HS-27A (cell line): ENCODE measurements at places on chromosomes 12 and 14.

DNA sequence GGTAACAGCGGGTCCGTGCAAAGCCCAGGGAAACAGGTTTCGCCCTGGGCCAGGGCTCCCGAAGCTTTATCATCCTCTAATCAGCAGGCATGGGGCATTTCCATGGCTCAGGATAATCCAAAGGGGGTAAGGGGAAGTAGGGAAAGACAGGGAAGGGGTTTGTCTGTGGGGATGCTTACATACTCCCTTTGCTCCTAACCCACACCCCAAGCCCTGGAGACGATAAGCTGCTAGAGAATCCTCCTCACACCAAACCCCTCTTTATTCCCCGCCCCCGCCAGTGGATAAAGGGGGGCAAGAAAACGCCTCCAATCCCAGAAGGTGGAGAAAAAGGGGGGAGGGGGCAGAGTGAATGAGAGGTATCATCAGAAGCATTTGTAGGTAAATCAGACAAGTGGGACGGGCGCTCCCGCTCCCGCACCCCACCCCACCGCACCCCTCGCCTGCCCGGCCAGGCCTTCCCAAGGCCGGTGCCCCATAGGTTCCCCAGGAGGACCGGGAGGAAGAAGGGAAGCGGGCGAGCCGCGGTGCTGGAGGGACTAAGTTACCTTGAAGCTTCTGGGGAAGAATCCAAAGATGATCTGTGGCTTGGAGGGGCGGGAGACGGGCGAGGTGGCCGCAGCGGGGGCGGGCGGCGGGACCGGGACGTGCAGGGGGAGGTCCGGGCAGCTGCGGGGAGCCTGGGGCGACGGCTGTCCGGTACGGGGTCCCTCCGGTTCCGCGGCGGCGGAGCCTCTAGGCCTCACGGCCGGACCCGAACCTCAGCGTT lies 762 bp downstream of the PPP2R5E start:
- DNase-seq: no peak

GRCh38 chr14:75452324-75452723 lies 24.5 kb downstream of the JDP2 start:
- no peak for DNase-seq

DNA sequence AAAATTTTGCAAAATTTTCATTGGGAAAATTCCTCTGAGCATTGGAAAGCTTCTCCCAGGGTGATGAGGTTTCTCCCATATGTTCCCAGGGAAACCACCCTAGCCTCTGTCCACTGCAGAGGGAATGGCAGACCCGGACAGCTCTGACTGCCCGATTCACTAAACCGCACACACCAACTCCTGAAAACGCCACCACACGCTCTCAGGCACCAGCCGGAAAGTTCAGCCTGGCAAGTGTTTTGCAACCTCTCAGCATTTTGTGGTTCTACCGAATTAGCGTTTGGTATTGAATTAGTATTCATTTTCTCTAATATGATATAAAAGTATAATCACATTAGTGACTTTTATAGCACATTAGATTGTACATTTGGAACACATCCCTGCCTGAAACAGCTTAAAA lies 213.4 kb downstream of the PHETA1 start:
- no peak for DNase-seq

- DNase-seq: no peak
Measured at GRCh38 chr14:69879175-69880043, at the start of gene SMOC1. Gene SMOC1, plus strand, starts transcription at chr14:69879416. Its CDS starts 263 bp downstream, at chr14:69879679.

DNA sequence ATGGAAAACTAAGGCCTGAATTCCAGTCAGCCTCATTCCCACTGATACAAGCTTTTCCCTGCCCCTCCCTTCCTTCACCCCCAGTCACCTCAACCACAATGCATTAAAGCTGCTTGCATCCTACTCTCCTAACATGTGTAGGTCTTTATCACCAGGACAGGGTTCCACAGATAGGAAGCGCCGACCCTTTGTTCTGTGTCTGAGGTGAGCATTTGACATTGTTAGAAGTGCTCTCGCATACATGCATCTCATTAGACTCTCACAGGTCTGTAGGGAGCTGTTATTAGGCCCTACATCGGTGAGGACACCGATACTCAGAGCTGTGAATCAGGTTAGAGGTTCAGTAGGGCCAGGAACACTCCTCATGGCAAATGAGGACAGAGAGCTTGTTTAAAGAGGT lies 13.2 kb upstream of the EDDM3A start:
- DNase-seq: no peak

DNA sequence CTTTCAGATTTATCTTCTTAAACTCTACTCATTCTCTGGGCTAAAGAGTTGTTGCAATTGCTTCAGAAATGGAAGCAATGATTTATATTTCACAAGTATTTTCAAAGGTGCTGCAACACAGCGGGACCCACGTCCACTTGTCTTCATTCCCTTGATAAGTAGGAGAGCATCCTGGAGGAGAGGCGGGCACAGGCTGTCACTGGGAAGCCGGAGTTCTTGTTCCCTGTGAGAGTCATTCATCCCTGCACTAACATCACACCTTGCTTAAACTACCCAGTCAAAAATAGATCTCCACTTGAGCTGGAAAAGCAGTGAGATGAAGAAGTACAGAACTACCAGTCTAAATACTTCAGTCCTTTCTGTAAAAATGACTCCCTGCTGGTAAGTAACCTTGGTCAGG lies 160.5 kb upstream of the RASSF8 start:
- no peak for DNase-seq

GRCh38 chr14:73943083-73943482 lies 6.8 kb downstream of the FAM161B start:
- no peak for DNase-seq

GRCh38 chr12:10186299-10186698 lies 7.5 kb downstream of the TMEM52B start:
- no peak for DNase-seq

DNA sequence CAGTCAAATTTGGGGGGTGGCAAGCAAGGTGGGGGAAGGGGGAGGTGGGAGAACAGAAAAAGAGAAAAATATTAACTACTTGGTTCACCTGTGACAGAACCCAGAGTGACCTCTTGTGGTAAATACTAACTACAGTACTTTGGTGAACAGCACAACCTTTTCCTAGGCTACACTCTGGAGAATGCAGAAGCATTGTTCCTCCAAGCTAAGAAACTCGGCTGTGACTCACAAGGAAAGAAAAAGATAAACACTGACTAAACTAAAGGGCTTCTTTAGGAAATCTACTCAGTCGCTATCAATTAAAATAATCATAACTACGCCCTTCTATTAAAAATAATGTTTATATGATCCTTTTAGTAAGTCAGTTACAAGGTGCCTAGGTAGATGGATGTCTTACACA lies 5.4 kb downstream of the KCNH5 start:
- DNase-seq: no peak

DNA sequence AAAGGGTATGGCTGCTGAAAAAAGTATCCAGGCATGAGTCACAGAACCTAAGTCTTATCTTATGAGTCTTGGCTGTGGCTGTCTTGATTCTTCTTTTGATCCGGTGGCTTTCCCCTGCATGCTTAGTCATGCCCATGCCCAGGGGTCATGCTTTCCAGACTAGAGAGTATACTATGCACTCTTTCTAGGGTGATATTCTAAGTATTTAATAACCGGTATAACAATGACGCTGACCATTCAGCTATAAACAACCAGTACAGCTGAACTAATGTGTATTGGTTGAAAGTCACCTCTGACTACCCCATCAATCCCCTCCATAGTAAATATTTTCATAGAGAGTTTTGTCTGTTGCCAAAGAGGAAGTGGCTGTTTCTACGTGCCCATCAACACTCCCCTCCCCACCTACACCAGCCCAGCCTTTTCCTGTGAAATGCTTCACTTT lies 34.7 kb upstream of the NRXN3 start:
- no peak for DNase-seq

GRCh38 chr14:66645716-66646115 lies 137.8 kb downstream of the GPHN start:
- no peak for DNase-seq

- DNase-seq: no peak
Measured at GRCh38 chr14:100687386-100687785, 39.3 kb upstream of the DLK1 start.

DNA sequence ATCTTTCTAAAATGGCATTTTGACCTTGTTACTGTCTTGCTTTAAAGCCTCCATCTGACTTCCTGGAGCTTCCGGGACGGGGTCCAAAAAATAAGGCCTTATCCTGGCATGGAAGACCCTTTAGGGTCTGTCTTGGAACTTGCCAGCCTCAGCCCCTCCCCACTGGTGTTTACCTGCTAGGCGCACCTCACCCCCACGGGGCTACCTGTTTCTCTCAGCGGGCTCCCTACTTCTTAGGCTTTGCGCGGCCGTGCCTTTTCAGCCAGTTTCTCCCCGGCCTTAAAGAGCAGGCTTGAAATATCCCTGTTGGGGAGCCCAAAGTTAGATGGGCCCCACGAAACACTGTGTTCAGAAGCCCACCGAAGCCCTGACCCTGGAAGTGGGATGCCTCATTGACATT lies 5.1 kb downstream of the RTL1 start:
- DNase-seq: no peak

GRCh38 chr12:50638482-50638880 lies 125.4 kb upstream of the ATF1 start:
- DNase-seq: no peak

- DNase-seq: no peak
Measured at GRCh38 chr12:131164096-131164872, 210.6 kb downstream of the ADGRD1 start.

- DNase-seq: no peak
Measured at GRCh38 chr12:53696655-53697331, 20.9 kb upstream of the ATP5MC2 start.

- no peak for DNase-seq
Measured at GRCh38 chr12:29163146-29163545, 14.1 kb downstream of the FAR2 start.

DNA sequence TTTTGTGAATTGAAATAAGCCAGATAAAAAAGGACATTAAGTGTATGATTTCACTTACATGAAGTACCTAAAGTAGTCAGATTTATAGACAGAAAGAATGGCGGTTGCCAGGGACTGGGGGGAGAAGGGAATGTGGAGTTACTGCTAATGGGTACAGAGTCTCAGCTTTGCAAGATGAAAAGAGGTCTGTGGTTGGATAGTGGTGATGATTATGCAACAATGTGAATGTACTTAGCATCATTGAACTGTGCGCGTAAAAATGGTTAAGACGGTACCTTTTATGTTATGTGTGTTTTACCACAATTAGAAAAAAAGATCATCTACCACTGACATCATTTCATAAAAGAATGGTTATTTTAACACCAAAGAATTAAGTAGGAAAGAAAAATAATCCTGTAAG lies 35.9 kb downstream of the RNFT2 start:
- no peak for DNase-seq

GRCh38 chr12:113062502-113063395 lies 6.2 kb downstream of the DTX1 start:
- no peak for DNase-seq

DNA sequence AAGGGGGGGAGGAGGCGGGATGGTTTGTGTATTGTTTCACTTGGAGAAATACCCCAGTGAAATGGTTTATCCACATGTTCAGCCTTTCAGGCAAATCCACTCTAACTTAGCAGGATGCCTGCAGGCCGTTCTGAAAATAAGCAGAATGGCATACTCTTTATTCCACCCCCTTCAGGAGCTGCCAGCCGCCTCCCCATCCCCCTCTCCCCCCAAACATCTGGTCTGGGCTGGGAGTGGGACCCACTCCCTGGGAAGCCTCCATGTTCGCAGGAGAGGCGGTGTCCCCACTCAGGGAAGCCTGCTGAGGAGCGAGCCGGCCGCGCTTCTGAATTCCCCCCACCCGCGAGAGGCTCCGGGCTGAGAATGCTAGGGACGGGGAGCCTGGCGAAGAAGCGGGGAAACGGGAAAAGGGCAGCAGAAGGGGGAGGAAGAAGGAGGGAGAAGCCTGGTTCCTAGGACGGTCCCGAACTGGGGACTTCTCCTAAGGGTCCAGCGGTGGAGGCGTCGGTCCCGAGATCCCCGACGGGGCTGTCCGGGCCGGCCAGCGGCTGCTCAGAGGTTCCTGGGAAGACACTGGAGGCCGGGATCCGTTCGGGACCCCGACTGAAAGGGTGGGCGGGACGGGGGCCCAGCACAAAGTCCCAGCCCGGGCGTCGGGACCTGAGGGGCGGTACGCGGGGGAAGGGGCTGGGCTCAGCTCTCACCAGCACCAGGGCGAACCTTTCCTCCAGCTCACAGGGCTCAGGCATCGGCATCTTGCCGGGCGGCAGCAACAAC lies 666 bp downstream of the FMNL3 start:
- DNase-seq: no peak

DNA sequence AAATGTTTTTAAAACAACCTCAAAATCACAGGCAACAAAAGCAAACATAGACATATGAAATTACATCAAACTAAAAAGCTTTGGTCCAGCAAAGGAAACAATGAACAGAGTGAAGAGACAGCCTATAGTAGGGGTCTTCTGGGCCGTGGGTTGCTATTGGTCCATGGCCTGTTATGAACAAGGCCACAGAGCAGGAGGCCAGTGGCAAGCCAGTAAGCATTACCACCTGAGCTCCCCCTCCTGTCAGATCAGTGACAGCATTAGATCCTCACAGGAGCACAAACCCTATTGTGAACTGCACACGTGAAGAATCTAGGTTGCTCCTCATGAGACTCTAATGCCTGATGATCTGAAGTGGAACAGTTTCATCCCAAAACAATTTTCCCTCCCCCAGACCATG lies 174.0 kb downstream of the DIO2 start:
- no peak for DNase-seq

- no peak for DNase-seq
Measured at GRCh38 chr12:118059341-118060191, 1.4 kb downstream of the WSB2 start.

DNA sequence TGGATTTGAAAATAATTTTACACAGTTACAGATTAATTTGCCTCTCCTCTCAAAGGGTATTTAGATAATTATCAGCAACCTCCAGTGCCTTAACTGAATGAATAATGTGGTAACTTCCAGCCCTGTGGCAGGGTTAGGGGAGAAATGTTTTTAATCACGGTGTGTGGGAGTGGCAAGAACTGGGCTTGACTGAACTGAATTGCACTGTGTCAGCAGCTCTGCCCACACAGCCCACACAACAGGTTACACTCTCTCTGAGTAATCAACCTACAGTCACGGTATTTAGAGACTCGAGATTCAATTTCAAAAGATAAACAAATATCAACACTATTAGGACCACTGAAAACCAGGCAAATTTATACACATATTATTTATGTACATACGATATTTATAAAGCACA lies 198.5 kb downstream of the KCNC2 start:
- DNase-seq: no peak

DNA sequence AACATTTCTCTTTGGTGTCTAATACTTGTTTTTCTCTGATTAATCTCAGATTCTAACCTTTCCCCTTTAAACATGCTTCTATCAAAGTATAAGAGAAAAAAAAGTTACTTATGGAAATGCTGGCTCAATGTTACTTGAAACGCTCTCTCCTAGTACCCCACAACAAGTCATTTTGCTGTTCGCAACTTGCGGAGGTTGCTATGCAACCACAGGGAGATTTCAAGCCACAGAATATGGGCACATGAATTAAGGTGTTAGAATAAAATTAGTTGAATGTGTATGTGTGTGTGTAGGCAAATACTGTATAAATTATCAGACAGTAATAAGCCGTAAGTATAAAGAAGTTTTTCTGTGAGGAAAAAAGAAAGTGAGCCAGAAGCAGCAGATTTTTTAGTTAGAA lies 80.6 kb downstream of the CCDC59 start:
- DNase-seq: no peak
